LHCN-M2 (cell line): ENCODE measurements at places on chromosomes 3 and 15. TPM values are rescaled to one million over a fixed set of nuclear protein-coding genes. Genes with fewer than 3 reads are reported as not detected.

SLCO3A1 gene
- under 0.01 TPM in 2 replicates for total RNA-seq

STRIT1 gene
- total RNA-seq = not detected in 2 replicates

FNDC3B gene
- 38.6 and 40.4 TPM in 2 replicates for total RNA-seq

C3orf22 gene
- total RNA-seq = not detected in 2 replicates

CCDC191 gene
- total RNA-seq = 0.51 and 1.3 TPM in 2 replicates

TIMMDC1 gene
- 61.1 and 63.0 TPM in 2 replicates for total RNA-seq

GPR176 gene
- 51.9 and 53.3 TPM in 2 replicates for total RNA-seq

COL6A5 gene
- total RNA-seq = under 0.01 and 0.34 TPM in 2 replicates

TNFSF10 gene
- not detected in 2 replicates for total RNA-seq

MINAR1 gene
- total RNA-seq = 0.26 and 0.52 TPM in 2 replicates
